Fibroblast of skin of scalp (primary cell): ENCODE measurements at places on chromosomes 1 and 21.

DNA sequence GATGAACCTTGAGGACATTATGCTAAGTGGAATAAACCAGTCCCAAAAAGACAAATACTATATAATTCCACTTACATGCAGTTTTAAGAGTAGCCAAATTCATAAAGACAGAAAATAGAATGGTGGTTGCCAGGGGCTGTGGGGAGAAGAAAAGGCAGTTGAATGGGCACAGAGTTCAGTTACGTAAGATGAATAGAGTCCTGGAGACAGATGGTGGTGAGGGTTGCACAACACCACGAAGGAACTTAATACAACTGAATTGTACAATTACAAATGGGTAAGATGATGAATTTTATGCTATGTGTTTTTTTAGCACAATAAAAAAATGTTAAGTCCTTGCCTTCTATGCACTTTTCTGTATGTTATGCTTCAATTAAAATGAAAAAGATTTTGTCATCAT, 66.6 kb downstream of the CD34 start:
- DNase-seq, result no peak

DNA sequence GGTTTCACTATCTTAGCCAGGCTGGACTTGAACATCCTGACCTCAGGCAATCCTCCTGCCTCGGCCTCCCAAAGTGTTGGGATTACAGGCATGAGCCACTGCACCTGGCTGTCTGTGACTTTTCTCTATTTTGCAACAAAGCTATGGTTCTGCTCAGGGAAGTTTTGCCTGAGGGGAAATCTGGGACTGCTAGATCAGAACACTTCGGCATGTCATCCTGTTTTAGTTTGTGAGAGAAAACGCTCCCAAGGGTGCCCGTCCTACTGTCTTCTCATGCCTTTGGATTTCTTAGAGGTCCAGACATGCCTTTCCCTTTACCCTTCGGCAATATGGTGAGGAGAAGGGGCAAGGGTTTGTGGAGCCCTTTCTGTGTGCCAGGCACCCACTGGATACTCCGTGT, 5.6 kb upstream of the CORT start:
- DNase-seq, result no peak

- DNase-seq, result peak; percentile 82
These were observed 65.5 kb downstream of the PRKAA2 start for GRCh38 chr1:56710646-56711045.

GRCh38 chr1:207308451-207309190, 12.9 kb upstream of the CD55 start:
- no peak for DNase-seq

GRCh38 chr1:32539584-32540571, 651 bp downstream of the ZBTB8A start:
- peak; percentile 35 for DNase-seq

- DNase-seq, result no peak
These were observed 103.7 kb downstream of the HS2ST1 start for GRCh38 chr1:87017998-87018672.

DNA sequence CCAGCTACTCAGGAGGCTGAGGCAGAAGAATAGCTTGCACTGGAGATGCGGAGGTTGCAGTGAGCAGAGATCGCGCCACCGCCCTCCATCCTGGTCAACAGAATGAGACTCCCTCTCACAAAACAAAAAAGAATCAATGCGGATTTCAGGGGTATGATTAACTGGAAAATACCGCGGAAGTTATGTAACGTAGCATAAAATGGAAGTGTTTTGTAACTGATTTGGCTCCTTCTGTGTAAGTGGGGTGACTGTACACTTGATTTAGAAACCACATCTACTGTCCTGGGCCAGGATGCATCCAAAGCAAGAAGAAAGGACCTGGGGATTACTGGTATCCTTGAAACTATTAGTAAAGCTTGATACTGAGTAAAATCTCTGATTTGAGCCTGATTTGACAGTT, 3.1 kb upstream of the VAMP4 start:
- no peak for DNase-seq

GRCh38 chr21:27359141-27359540, 392.3 kb upstream of the ADAMTS5 start:
- peak; percentile 87 for DNase-seq

GRCh38 chr1:111656086-111657017, 36.8 kb downstream of the RAP1A start:
- DNase-seq, result peak; percentile 58

GRCh38 chr1:110787328-110788071, 85.4 kb upstream of the CD53 start:
- no peak for DNase-seq

GRCh38 chr1:205211839-205212536, 486 bp upstream of the DSTYK start:
- no peak for DNase-seq

DNA sequence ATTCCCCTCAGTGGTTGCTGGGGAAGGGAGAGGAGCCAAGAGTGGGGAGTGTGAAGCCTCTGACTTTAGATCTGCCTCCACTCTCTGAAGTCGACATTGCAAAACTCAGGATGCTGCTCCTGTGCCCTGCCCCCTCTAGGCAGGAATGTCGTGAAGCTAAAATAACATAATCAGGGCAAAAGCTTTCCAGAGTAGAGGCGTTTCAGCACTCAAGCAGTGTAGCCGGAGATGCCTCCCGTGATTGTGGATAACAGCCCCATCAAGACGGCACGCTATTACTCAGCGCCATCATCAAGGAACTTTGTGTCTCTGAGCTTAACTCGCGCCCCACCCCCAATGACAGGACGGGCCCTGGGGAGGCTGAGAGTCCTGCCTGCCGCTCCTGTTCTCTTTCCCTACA, 60.0 kb downstream of the FBXO2 start:
- DNase-seq, result peak; percentile 37

- no peak for DNase-seq
These were observed 2.7 kb upstream of the YBX1 start for GRCh38 chr1:42679364-42679983.

GRCh38 chr1:209601809-209602657, 18.5 kb downstream of the CAMK1G start:
- peak; percentile 52 for DNase-seq

GRCh38 chr21:45570071-45570470, 27.8 kb upstream of the SLC19A1 start:
- DNase-seq, result no peak

- no peak for DNase-seq
These were observed 117.8 kb downstream of the HHAT start for GRCh38 chr1:210446479-210446878.

GRCh38 chr1:167016100-167016750, 27.1 kb downstream of the MAEL start:
- DNase-seq, result no peak

GRCh38 chr1:2507744-2508155, 18.6 kb downstream of the PANK4 start:
- DNase-seq, result no peak

DNA sequence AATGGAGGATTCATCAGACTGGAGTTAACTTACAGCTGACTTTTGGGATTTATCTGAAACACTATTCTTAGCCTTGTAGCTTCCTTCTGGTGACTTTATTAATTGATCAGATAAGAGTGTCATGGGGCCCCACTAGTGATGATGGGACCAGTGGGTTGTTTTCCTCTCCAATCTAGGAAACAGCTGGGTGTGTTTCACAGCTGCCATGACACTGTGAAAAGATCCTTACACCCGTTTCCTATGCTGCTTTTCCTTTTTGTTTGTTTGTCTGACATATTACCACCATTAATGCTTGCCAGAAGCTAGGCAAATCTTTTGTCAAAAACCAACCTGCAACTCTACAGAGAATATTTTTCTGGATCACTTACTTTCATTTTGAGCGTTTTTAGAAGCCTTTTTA, 86.2 kb downstream of the ZBTB18 start:
- DNase-seq, result no peak

DNA sequence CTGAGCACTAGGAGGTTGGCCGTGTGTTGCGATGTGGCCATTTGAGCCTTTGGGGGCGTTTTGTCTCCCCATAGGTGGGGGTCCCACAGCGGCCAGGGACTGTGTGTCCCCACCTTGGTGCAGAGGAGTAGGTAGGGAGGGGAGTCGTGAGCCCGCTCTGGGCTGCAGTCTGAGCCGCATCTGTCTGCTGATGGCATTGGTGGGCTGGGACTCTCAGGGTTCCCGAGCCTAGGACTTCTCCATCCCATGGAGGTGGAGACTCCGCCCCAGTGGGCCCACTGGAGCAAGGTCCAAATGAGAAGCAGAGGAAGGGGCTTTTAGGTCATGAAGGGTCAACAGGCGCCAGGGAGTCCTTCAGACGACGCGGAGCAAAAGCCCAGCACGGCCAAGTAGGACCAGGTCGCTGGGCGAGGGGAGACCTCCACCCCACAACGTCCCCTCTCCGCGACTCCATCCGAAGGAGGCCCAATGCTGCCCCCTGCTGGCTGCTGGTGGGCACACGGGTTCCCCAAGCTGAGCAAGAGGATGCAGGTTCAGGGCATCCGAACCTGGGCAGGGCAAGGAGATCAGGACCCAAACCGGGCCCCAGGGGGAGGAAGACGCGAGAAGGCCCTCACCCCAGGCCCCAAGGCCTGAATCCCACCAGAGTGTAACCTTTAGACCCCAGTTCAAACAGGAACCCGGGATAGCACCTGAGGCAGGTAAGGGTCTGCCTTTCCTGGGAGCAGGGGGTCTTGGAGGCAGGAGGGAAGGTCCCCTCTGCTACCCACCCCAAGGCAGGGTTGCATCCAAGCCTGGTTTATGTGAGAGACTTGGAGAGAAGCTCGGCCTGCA, 14.9 kb downstream of the TTC34 start:
- peak; percentile 6 for DNase-seq
